Tibial artery (tissue), 4 donors: ENCODE measurements at places on chromosomes 5 and 9.

GRCh38 chr9:123710299-123710698 is 219.6 kb downstream of the DENND1A start:
- no peak for DNase-seq

GRCh38 chr9:7293091-7293490 is 506.5 kb downstream of the DMAC1 start:
- DNase-seq, result no peak

- no peak for DNase-seq
Measured at GRCh38 chr9:112078432-112078831, 96.7 kb downstream of the SUSD1 start.

GRCh38 chr9:90107040-90107725 is 502.4 kb downstream of the GADD45G start:
- no peak for DNase-seq

DNA sequence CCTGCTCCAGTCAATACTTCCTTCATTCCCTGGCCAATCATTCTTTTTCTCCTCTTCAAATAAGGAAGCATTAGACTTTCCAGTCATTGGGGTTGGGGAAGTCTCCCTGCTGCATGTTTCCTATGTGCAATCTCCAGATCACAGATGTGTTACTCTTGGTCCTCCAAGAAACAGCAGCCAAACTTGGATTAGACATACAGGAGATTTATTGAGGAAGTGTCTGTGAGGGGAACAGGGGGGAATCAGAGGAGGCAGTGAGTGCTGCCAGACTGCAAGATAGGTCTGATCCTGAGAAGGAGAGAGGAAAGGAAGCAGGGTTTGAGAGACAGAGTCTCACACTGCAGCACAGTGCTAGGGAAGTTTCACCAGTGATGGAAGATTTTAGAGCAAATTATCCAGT is 40.6 kb upstream of the SLIT3 start:
- no peak for DNase-seq

- no peak for DNase-seq
Measured at GRCh38 chr9:123820139-123820538, 109.8 kb downstream of the DENND1A start.

DNA sequence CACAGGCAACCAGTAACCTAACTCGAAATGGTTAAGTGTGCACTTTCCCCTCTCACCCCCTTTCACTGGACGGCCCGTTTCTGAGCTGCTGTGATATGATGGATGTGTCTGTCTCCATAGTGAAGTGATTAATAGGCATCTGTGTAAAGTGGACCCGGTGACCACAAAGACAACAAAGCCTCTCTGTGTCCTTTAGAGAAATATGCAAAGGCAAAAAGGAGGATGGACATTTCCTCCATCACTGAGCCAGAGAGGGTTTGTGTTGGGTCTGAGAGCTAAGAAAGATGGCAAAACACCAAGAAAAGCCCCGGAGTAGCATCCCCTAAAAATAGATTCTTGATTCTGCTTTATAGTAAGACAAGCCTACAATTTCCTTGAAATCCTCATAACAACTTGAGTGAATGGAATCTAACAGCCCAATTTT is 120.6 kb downstream of the SEMA6A start:
- DNase-seq, result no peak

- peak; percentile 75 for DNase-seq
Measured at GRCh38 chr5:142841511-142842265, 71.5 kb downstream of the ARHGAP26 start.

- DNase-seq, result peak; percentile 45
Measured at GRCh38 chr9:124257844-124258606, at the start of gene NEK6. NEK6 (plus strand) TSS chr9:124257949; CDS start chr9:124301965, 44,016 bp downstream.

GRCh38 chr5:113083481-113083880 is 106.9 kb downstream of the DCP2 start:
- no peak for DNase-seq

DNA sequence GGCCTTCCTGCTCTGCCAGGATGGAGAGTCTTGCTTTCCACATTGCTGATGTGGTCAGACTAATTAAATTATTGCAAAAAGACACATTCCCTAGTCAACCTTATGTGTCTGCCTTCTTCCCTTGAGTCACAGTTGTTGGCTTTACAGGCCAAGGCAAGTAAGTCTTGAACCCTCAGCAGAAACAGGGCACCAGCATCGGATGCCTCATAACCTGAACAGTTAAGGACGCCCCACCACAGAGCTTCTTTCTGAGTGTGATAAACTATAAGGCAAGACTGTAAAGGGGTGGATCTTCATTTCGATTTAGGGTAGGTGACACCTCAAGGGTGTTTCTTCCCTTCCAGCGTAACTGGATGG is 670 bp upstream of the KIF2A start:
- no peak for DNase-seq

DNA sequence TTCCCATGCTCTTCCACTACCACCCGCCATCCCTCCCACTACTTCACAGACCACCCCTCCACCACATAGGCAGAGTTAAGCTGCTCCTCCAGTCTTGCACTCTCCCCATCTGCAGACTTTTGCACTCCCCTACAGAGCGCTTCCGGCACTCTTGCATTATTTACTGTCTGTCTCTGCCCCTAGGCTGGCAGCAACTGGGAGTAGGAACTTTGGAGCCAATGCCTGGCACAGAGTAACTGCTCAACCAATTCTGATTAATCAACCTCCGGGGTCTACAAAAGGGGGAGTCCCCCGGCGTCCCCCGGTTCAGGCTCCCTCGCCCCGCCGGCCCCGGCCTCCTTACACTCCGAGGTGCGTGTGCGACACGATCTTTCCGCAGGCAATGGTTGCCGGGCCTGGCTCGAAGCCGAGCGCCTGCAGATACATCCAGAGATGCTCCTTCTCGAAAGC is 498 bp downstream of the HAUS6 start:
- DNase-seq, result no peak

DNA sequence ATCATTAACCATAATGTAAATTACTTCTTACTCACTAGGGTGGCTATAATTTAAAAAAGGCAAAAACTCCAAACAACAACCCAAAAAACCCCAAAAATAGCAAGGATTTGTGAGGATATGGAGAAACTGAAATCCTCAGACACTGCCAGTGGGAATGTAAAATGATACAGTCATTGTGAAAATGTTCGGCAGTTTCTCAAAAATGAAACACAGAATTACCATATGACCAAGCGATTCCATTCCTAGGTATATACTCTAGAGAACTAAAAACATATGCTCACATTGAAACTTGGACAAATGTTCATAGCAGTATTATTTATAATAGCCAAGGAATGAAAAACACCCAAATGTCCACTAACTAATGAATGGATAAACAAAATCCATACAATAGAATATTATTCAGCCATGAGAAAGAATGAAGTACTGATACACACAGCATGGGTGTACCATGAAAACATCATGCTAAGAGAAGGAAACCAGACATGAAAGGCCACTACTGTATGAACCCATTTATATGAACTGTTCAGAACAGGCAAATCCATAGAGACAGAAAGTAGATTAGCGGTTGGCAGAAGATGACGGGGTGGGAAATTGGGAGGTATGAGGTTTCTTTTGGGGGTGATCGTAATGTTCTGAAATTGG is 119.1 kb downstream of the MAPKAP1 start:
- DNase-seq, result no peak

DNA sequence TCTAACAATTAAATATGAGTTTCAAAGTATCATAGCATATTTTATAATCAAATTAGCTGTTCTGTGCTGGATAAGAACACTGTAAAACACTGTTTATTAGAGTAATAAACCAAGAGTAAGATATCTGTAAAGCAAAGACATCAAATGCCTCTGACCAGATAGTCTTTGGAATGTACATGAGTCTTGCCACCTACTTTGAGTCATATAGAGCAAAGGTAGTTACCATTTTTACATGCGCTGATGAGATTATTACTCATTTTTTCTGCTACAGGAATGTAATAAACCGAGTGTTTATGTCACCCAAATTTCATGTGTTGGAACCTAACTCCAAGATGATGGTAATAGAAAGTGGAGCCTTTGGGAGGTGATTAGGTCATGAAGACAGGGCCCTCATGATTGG is 654.5 kb downstream of the CETN3 start:
- no peak for DNase-seq

GRCh38 chr9:126516936-126517832 is 96.5 kb upstream of the LMX1B start:
- peak; percentile 65 for DNase-seq

DNA sequence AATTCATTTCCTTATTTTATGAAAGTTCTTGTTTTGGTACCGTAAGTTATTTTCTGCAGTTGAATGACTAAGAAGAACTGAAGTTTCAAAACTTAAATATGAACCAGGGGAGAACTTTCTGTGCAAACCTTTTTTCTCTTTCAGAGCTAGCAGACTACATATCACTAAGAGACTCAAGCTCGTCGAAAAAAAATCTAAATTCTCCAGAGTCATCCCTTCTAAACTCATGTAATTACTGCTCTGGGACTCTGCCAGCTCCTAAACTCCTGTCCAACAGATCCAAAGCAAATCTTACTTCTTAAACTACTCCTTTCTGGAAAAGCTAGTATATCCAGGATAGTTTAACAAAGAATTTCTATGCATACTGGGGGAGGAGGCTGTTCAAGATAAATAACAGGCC is 87.0 kb upstream of the NR5A1 start:
- no peak for DNase-seq

- DNase-seq, result no peak
Measured at GRCh38 chr5:4572311-4573100, 567.6 kb upstream of the ADAMTS16 start.

GRCh38 chr5:42855811-42856210 is 44.1 kb upstream of the SELENOP start:
- no peak for DNase-seq

GRCh38 chr5:136677217-136677616 is 311.9 kb upstream of the TRPC7 start:
- DNase-seq, result no peak

DNA sequence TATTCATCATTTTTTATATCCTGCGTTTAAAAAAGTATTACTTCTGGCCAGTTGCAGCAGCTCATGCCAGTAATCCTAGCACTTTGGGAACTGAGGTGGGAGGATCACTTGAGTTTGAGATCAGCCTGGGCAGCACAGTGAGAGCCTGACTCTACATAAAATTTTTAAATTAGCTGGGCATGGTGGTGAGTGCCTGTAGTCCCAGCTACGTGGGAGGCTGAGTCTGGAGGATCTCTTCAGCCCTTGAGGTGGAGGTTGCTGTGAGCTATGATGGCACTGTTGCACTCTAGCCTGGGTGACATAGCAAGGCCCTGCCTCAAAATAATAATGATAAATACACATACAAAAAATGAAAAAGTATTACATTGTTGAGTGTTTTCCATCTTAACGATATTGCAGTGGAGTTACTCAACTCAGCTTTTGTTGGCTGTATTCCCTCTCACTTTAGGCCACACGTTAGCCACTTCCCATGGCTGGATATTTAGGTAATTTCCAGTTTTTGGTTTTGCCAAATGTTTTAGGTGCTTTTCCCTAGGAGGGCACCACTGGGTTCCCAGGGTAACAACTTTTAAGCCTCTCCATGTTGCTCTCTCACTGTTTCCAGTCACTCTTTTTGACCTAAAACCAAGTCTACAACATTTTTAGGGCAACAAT is 20.6 kb downstream of the SHB start:
- DNase-seq, result no peak

DNA sequence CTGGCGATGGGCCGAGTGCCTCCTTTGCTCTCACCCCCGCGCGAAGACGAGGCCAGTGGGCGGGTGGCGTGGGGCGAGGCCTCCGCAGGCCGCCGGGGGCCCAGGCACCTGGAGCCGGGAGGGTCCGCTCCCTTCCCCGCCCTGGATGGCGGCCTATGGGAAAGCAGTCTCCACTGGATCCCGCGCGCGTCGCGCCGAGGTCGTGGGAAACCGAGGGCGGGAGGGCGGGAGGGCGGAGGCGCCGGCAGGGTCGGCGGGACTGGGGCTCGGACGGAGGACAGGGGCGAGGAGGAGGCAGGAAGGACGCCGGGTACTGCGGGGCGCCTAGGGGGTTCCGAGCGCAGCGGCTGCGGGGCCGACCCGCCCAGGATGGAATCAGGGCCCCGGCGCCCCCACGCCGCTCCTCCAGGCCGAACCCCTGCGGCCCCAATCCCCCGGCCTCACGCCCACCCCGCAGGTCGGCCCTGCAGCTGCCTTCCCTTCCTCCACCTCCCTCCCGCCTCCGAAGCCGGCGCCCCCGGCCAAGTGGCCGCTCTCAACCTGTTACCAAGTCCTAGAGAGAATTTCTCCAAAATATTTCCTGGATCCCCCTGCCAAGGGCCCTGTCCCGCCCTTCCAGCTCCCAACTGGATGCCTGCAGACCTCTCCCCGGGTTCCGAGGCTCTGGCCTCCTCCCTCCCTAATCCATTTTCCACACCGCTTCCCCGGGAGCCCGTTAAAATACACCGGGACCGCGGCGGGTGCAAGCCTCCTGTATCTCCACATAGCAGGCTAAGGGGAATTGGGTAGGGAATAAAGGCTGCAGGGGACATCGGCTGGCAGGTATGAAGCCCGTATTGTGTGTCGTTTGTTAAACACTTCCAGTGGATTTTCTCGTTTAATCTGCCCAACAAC is 146.3 kb downstream of the ERCC6L2 start:
- no peak for DNase-seq

DNA sequence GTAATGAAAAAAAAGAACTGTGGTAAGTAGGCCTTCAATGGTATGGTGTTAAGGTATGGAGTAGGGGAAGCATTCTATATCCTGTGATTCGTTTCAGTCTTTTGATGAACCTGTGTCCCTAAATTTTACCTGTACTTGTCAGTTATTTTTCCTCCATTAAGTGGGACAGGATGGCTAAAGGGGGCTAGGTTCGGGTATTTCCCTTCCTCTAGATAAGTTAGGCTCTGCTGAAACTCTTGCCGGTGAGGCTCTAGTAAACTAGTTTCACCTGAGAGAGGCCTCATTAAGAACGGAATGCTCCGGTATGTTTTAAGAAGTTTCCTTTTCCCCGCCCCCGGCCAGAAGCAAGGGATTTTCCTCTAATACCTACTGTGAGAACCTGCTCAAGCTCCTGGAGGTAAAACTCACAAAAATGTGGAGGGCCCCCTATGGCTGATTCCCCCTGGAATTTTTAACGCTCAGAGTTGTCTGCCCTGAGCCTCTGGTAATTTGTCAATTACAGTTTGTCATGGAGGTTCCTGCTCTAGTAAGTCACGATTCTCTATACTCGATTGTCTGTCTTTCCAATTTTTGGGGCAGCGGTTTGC is 87.7 kb downstream of the MACIR start:
- no peak for DNase-seq

- no peak for DNase-seq
Measured at GRCh38 chr9:89458768-89459496, 39.0 kb downstream of the SEMA4D start.
